ENCODE measurements at places on chromosomes 2 and 18.

- peak; percentile 62 for DNase-seq
These were observed at the start of gene INPP4A for GRCh38 chr2:98444436-98445176. INPP4A (plus strand) TSS chr2:98444858; CDS start chr2:98520049, 75,191 bp downstream.

GRCh38 chr2:233480490-233481202 is 85.9 kb downstream of the USP40 start:
- DNase-seq, result peak; percentile 58

- no peak for DNase-seq
These were observed 56.7 kb downstream of the NEMP2 start for GRCh38 chr2:190477661-190478454.

GRCh38 chr2:234313558-234313957 is 183.3 kb downstream of the ARL4C start:
- DNase-seq, result no peak

DNA sequence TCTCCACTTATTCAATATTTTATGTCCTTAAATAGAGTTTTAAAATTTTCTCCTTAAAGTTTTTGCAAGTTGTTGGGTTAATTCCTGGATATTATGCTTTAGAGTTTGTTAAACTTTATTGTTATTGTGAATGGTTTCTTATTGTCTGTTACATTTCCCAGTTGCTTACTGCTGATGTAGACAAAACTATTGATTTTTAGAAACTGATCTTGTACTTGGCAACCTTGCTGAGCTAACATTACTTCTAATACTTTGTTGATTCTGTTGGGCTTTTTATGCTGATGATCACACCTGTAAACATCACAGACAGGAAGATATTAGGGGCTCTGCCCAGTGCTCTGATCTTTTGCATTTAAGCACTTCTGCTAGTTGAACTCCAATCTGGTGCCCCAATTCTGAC is 2.8 kb upstream of the CLIP4 start:
- DNase-seq, result no peak

DNA sequence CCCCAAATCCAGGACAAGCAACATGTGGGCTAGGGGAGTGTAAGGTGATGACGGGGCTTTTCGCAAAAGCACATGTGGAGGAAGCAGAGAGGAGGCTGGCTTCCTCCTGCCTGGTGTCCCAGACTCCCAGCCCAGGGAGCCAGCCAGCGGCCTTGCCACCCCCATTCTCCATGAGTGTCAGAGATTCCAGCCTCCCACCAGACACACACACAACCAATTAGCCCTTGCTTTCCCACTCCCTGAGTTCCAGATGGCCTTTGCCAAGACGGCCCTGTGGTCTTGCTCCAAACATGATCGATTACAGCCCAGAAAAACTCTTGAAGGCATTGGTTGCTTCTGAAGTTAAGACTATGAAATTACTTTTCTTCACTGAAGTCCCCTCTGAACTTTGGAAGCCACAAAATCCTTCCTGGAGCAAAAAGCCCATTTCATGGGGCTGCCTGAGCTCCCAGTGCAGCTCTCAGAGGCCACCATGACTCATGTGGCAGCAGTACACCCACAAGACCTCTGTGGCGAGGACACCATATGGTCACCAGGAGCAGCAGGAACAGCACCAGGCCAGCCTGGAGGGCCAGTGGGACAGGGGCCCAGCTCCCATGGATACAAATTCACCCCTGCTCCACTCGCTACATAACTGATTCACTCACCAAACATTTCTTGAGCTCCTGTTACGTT is 69.1 kb upstream of the PID1 start:
- no peak for DNase-seq

GRCh38 chr2:34373586-34374233 is 774.6 kb upstream of the FAM98A start:
- no peak for DNase-seq

GRCh38 chr2:95270541-95271081 is 3.6 kb upstream of the PROM2 start:
- no peak for DNase-seq

DNA sequence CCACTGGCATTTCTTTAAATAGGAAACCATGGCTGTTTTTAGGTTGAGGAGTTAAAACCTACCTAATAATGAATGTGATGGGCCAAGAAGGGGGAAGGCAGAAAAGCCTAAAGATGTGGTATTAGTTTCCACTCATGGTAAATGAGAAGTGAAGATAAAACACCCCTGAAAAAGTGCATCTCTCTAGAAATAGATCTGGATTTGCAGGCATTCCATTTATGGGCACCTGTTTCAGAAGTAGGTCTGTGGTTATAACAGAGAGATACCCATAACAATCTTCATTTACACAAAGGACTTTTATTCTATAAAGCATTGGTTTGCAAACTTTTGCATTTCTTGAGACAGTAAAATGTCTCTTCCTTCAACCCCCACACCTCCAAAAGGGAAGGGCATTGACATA is 62.1 kb downstream of the PRKCE start:
- no peak for DNase-seq

DNA sequence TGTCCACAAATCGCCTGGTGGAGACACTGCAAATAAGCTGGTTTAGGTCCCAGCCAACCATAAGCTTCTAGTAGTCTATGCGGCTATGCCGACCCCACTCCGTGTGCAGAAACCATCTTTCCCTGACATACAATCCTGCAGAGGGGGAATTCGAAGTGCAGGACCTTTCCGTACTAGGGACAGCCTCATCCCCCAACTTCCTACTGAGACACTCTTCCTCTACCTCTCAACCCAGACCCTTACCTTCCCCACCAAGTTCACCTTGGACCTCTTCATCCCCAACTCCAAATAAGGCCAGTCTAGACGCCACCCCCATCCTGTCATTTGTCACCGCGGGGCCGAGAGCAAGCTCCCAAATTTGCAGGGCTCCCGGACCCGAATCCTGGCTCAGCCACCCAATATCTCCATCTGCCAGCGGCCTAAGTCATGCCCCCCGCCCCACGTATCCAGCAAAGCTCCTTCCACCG is 496 bp downstream of the SUCLG1 start:
- peak; percentile 20 for DNase-seq

DNA sequence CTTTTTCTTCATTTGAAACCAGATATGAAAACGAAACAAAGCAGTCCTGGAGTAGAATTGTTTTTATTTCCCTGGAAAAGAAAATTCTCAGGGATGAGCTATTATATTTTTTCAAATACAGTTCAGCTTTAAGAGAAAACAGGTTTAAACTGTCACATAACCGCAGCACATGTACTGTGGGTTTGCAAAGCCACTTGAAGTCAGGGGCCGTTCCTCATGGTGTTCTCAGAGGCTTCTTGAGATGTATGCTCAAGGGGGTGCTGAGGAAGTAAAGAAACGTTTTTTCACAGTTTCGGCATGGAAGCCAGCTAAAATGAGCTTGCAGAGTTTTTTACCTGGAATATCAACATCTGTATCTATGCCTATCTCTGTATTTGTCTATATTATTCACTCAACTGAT is 225.3 kb downstream of the MC4R start:
- no peak for DNase-seq

DNA sequence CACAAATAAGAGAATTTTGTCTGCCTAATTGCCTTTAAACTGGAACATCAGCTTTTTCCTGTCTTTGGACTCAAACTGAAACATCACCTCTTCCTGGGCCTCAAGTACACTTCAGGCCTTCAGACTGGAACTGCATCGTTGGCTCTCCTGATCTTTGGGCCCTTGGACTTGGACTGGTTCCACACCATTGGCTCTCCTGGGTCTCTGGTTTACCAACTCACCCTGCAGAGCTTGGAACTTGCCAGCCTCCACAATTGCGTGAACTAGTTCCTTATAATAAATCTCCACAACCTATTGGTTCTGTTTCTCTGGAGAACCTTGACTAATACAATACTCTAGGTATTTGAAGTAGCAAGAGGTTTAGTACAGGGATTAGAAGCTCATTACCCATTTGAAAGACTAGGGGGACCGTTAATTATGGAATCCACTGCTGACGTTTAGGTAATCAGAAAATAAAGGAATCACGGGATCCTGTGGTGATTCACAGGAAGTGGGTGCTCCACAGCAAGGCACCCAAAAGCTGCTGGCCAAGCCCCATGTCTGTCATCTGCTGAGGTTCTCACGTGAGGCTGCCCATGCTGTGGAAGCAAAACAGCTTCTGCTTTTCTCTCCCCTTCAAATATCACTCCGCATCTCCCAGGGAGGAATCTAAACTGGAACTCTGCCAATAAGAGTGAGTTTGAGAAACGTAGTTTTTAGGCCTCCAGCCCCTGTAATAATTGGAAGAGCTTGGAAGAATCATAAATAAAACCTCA is 20.0 kb upstream of the SGPP2 start:
- no peak for DNase-seq

- DNase-seq, result peak; percentile 10
These were observed 616.6 kb upstream of the FSHR start for GRCh38 chr2:49770919-49771318.

GRCh38 chr2:202090530-202090929 is 17.5 kb downstream of the KIAA2012 start:
- DNase-seq, result no peak

GRCh38 chr2:162574615-162575452 is 230.9 kb downstream of the GCA start:
- DNase-seq, result no peak

- no peak for DNase-seq
These were observed 103.7 kb downstream of the PLEKHM3 start for GRCh38 chr2:207921606-207922005.

GRCh38 chr18:50231621-50232020 is 34.7 kb downstream of the CFAP53 start:
- peak; percentile 93 for DNase-seq

DNA sequence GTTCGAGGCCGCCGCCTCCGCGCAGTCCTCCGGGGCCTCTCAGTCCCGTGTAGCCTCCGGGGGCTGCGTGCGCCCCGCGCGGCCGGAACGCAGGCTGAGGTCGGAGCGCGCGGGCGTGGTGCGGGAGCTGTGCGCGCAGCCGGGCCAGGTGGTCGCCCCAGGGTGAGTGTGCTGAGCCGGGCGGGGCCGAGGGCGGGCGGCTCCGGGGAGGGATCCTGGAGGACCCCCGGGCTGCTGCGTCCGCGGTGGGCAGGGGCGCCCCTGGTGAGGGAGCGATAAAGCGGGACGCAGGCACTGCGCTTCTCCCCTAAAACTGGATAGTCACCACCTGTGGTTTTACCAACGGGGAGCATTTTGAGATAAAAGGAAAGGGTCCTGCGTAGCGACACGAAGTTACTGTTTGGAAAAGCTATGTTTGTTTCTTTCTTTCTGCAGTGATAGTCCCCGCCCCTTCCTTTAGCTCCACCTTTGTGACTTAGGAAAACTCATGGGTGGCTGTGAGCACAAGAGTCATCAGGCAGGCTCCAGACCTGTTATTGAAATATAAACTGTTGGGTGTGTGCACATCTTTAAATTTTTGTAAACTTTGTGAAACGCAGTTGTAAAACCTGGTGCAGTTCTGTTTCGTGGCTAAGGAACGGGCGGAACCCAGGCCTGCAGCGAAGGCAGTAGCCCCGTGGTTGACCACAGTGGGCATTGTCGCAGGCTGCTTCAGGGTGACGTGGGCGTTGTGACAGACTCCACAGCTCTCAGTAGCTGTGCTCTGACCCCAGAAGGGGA is 687 bp downstream of the CTDP1 start:
- DNase-seq, result peak; percentile 81

- no peak for DNase-seq
These were observed 115.2 kb downstream of the MARCHF4 start for GRCh38 chr2:216257089-216257488.
